Activated T-helper 2 cell treated with anti-CD3 and anti-CD28 coated beads, Interferon-gamma antibody, Interleukin-2, Interleukin-4, amounts not matched to agents 10 μg/mL and 5 μg/mL and 100 μg/mL, durations not matched to agents 14 hours and 24 hours and 36 hours (primary cell): ENCODE measurements at places on chromosomes 1 and 21. TPM values are rescaled to one million over a fixed set of nuclear protein-coding genes. Genes with fewer than 3 reads are reported as not detected.

Gene GJA5
- total RNA-seq, result not detected in 2 replicates

Gene CFAP74
- not detected in 2 replicates for total RNA-seq

Gene FCRL1
- not detected in 2 replicates for total RNA-seq

Gene CALML6
- 0.18 and 0.32 TPM in 2 replicates for total RNA-seq

Gene PLPPR4
- total RNA-seq, result not detected in 2 replicates

Gene SUCO
- 28.2 and 33.3 TPM in 2 replicates for total RNA-seq

Gene KRTAP22-2
- total RNA-seq, result not detected in 2 replicates

Gene C1orf167
- total RNA-seq, result not detected in 2 replicates

DNA sequence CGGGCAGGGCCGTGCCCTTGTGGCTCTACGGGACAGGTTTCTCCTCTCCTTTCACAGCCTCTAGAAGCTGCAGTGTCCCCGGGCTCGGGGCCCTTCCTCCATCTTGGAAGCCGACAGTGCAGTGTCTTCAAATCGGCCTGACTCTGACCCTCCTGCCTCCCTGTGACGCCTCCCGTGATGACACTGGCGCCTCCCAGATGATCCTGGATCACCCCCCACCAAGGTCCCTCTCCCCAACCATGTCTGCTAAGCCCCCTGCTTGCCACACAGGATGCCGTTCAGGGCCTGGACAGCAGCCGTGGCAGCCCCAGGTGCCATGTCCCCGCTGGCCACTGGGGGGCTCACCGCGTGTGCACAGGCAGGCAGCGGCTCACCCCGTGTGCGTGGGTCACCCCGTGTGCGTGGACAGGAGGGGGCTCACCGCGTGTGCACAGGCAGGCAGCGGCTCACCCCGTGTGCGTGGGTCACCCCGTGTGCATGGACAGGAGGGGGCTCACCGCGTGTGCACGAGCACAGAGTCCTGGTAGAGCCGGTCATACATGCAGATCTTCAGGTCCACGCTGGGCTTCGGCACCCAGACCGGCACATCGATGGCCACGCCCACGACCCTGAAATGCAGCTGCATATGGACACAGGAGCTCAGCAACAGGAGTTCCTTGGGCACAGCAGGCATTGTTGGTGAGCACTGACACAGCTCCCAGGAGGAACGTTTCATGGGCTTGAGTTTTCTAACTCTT is 24.9 kb upstream of the TMEM52 start:
- DNase-seq, result no peak
- no peak overlapping the region for H3K27ac ChIP-seq
- H3K4me1 ChIP-seq, result peaks cover 2% of the 10 kb centered on the region

DNA sequence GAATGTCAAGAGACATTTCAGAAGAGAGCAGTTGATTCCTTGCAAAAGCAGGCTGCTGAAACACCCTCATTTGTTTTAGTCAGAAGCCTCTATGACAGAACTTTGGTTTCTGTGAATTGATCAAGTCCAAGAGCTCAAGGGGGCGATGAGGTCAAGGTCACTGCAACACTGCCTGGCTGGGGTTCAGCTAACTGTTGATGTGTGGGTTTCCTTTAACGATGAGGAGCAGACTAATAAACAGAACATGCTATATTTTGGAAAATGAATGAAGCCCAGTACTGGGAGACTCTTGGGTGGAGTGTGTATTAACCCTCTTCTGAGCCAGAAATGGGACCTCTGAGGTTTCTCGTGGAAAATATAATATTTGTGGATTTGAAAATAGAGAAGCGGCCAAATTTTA is 109.3 kb downstream of the ZC3H11B start:
- peaks cover 3% of the 10 kb centered on the region for H3K4me1 ChIP-seq
- H3K36me3 ChIP-seq, result no peaks in the 10 kb centered on the region

DNA sequence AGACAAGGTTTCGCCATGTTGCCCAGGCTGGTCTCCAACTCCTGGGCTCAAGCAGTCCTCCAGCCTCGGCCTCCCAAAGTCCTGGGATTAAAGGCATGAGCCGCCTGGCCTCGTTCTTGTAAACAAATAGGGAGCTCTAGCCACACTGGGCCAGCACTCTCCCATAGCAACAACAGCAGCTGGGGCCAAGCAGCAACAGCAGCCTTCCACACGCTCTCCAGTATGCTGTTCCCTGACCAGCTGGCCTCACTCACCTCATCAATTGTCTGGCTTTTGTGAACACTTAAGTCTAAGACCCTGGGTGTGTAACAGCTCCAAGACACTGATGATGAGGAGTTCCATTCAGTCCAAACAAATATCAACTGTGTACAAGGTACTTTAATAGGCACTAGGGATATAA is 16.9 kb upstream of the GLIS1 start:
- no peak for DNase-seq
- no peak overlapping the region for H3K27ac ChIP-seq
- H3K36me3 ChIP-seq, result no peaks in the 10 kb centered on the region
- H3K4me3 ChIP-seq, result no peak overlapping the region
- peaks cover 8% of the 10 kb centered on the region for H3K4me1 ChIP-seq

- no peaks in the 10 kb centered on the region for H3K36me3 ChIP-seq
- no peak overlapping the region for H3K4me3 ChIP-seq
- H3K4me1 ChIP-seq, result no peaks in the 10 kb centered on the region
- no peak for DNase-seq
- no peak overlapping the region for H3K27ac ChIP-seq
Observed at GRCh38 chr1:112083487-112083886, 94.0 kb upstream of the KCND3 start.

DNA sequence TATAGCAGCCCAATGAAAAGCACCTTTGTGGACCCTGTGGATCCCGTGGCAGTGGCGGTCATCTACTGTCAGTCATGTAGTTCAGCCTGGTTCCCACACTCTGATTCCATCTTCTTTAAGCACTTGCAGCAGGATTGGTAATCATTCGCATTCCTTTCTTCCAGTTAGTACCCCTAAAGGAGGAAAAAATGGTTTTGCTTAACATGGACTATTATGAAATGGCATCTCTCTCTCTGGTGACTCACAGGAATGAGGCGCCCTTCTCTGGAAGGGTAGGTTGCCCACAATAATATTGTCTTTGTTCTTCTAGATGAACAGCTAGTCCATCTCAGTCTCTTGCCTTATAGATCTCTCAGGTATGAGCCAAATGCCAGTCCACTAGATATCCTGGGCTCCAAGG is 127.9 kb upstream of the MROH9 start:
- no peaks in the 10 kb centered on the region for H3K36me3 ChIP-seq
- no peaks in the 10 kb centered on the region for H3K27me3 ChIP-seq
- no peak for DNase-seq
- H3K4me3 ChIP-seq, result no peak overlapping the region
- H3K27ac ChIP-seq, result no peak overlapping the region

DNA sequence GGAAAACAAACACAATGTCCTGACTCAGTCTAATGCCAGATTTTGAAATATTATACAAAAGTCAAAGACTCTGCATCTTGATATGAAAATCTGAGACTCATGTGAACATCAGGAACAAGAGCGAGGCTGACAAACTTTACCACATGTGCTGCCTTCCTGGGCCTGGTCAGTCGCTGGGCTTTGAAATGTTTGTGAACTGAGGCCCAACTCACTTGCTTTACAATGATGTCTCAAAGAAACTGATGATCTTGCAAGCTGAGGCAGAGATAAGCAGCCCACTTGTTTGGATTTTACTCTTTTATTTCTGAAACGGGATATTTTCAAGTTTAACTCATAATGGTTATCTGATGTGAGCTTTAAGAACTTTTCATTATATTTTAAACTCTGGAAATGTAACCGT is 2.1 kb downstream of the BCAR3 start:
- DNase-seq, result no peak
- H3K4me3 ChIP-seq, result peak overlapping the region; percentile 94
- no peak overlapping the region for H3K27ac ChIP-seq
- peaks cover 36% of the 10 kb centered on the region for H3K4me1 ChIP-seq
- H3K27me3 ChIP-seq, result peaks cover 21% of the 10 kb centered on the region
- H3K36me3 ChIP-seq, result peaks cover 13% of the 10 kb centered on the region

- no peak overlapping the region for H3K27ac ChIP-seq
- no peak for DNase-seq
- peaks cover 18% of the 10 kb centered on the region for H3K4me1 ChIP-seq
- H3K4me3 ChIP-seq, result no peak overlapping the region
Observed at GRCh38 chr1:226823643-226824042, 46.8 kb upstream of the PSEN2 start.

DNA sequence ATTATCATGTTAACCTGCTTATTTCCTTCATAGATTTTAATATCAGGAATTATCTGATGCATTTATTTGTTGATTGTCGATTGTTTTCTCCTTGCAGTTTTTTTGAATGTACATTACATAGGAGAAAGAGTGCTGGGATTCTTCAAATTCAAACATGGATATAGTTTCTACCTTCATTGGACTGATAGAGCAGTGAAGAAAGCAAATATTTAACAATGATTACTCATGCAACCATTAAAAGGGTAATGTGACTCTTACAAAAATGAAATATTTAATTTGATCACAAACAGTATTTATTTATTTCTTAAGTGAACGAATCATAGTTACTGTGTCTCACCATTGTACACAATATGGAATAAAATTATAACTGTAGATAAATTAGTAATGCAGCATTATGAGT is 350.9 kb downstream of the BRINP3 start:
- H3K36me3 ChIP-seq, result no peaks in the 10 kb centered on the region
- DNase-seq, result no peak
- no peaks in the 10 kb centered on the region for H3K27me3 ChIP-seq

- no peak overlapping the region for H3K27ac ChIP-seq
- no peaks in the 10 kb centered on the region for H3K27me3 ChIP-seq
- no peaks in the 10 kb centered on the region for H3K4me1 ChIP-seq
Observed at GRCh38 chr1:80282536-80282935, 1276.0 kb upstream of the ADGRL4 start.

DNA sequence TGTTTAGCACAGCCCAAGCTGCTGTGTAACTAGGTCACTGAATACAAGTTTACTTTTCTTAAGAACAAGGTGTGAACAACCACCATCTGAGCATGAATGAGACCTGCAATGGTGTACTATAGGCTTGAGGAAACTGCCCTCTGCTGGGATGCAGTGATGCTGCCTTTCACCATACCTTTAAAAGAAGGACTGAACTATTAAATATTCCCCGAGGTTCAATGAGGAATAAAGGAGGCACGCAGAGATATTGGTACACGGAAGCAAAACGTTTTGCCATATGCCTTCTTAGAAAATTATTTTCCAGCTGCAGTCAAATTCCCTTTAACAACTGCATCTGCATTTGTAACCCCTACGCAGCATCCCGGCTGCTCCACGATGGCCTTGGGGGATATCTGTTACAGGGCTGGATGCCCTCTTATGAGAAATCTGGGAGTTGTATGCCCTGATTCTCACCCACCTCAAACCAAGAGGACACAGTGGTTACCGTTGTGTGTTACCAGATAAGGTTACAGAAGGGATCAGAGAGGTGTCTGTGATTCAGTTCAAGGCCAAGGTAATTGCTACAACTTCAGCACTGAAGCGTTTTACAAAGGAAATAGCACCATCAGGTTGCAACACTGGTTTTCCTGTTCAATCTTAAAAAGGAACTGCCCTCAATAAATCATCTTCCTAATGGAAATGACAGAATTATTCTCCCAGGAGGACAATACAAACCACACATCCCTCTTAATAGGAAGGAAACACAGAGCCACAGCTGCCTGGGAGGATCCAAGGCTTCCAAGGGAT is 470.5 kb downstream of the LTN1 start:
- no peaks in the 10 kb centered on the region for H3K4me1 ChIP-seq
- no peaks in the 10 kb centered on the region for H3K36me3 ChIP-seq
- DNase-seq, result no peak
- H3K4me3 ChIP-seq, result no peak overlapping the region

DNA sequence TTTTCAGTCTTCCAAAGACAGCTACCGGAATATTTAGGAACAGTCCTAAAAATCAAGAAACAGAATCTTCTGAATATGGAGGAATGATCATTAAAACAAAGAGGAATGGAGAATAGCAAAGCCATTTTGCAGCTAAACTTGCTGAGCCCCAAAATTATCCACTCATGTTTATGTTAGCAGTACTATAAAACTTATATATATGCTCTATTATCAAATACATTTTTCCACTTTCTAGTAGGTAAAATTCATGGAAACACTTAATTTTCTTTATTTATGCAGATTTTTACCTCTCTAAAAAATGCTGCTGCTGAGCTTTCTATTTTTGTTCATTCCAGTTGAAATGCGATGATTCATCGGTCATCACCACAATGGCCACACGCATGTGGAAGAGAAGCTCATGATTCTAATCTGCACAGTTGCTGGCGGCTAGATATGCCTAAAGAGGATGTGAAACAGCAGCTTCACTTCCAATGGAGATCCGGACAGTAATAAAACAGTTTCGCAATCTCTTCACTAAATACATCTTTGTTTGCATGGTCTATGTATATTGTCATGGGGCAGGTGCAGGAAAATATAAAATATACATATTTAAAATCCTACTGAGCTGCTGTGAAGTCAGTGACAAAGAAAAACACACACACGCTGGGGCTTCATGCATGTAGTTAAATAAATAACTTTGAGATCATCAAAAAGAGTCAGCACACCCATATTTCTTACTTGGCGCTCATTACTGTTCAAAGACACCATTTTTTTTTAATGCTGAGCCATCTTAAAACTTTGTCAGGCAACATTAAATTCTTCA is 292.2 kb downstream of the SMYD3 start:
- DNase-seq, result no peak
- H3K4me1 ChIP-seq, result peaks cover 2% of the 10 kb centered on the region
- no peaks in the 10 kb centered on the region for H3K27me3 ChIP-seq
- H3K36me3 ChIP-seq, result no peaks in the 10 kb centered on the region

GRCh38 chr1:115632251-115633026 is 9.3 kb upstream of the VANGL1 start:
- DNase-seq, result no peak
- H3K27me3 ChIP-seq, result peaks cover 39% of the 10 kb centered on the region
- no peaks in the 10 kb centered on the region for H3K36me3 ChIP-seq
- H3K4me1 ChIP-seq, result peaks cover 3% of the 10 kb centered on the region
- H3K27ac ChIP-seq, result no peak overlapping the region
- no peak overlapping the region for H3K4me3 ChIP-seq

GRCh38 chr21:9750341-9751086 is 770.9 kb upstream of the TPTE start:
- no peaks in the 10 kb centered on the region for H3K4me1 ChIP-seq
- no peak overlapping the region for H3K4me3 ChIP-seq
- no peaks in the 10 kb centered on the region for H3K27me3 ChIP-seq

DNA sequence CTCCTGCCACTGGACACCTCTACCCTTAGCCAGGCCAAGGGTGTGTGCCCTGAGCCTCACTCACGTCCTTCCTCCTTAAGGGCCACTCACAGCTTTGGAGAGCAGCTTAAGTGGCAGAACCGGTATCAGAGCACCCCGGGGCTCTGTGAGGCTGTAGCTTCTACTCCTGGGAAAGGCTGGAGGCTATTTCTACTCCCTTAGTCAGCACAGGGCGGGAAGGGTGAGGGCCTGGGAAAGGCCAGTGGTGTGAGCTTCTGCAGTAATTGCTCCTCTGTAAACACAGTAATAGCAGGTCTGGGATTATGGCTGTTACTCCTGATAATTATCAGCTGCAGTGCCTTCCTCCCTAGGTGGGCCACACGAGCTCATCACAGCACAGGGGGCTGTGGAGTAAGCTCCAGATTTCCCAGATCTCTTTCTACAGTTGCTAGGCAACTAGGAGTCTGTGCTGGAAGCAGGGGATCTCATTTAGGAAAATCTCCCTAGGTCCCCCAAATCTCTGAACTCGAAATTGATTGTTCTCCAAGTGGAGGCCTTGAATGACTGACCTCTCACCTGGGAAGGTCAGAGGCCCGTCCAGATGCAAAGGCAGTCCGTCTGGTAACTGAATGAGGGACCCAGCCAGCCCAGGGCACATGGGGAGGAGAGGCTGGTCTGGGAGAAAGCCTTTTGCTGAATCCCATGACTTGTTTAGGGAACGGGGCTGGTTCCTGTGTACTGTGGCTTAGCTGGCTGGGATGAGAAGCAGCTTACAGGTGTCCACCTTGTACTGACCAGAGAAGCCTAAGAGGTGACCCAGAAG is 29.3 kb downstream of the IER5 start:
- no peak overlapping the region for H3K27ac ChIP-seq

- H3K4me1 ChIP-seq, result peaks cover 1% of the 10 kb centered on the region
- no peak for DNase-seq
- H3K4me3 ChIP-seq, result no peak within 1 kb of the TSS
- H3K27me3 ChIP-seq, result peaks cover 55% of the 10 kb centered on the region
Observed at GRCh38 chr21:37916310-37917051, at the start of gene KCNJ6. KCNJ6 (minus strand) TSS chr21:37916457; CDS start chr21:37840682, 75,775 bp downstream.
